ENCODE measurements at places on chromosomes 3 and 15. TPM values are rescaled to one million over a fixed set of nuclear protein-coding genes. Genes with fewer than 3 reads are reported as not detected.

IL5RA gene
- 0.50 TPM for total RNA-seq

CHRNA7 gene
- 2.3 TPM for total RNA-seq

LCTL gene
- total RNA-seq = not detected

PLCD1 gene
- total RNA-seq = 47.5 TPM

P2RY1 gene
- 7.6 TPM for total RNA-seq

ACKR4 gene
- total RNA-seq = 6.9 TPM

ELP6 gene
- 26.8 TPM for total RNA-seq

GOLGA6D gene
- not detected for total RNA-seq

CTSH gene
- 1,132 TPM for total RNA-seq

CTXN2 gene
- total RNA-seq = not detected

CGNL1 gene
- 68.1 TPM for total RNA-seq

TMEM108 gene
- total RNA-seq = 18.5 TPM
